Right cardiac atrium (tissue), 5 donors: ENCODE measurements at places on chromosomes 16 and 17.

- DNase-seq: no peak
These were observed 418.6 kb downstream of the TOX3 start for GRCh38 chr16:52128361-52128760.

- DNase-seq: no peak
These were observed 33.2 kb upstream of the FAM20A start for GRCh38 chr17:68634345-68634876.

- no peak for DNase-seq
These were observed 219.7 kb downstream of the SPECC1 start for GRCh38 chr17:20228860-20229259.

GRCh38 chr17:503449-503700 lies 150.8 kb upstream of the RPH3AL start:
- no peak for DNase-seq

DNA sequence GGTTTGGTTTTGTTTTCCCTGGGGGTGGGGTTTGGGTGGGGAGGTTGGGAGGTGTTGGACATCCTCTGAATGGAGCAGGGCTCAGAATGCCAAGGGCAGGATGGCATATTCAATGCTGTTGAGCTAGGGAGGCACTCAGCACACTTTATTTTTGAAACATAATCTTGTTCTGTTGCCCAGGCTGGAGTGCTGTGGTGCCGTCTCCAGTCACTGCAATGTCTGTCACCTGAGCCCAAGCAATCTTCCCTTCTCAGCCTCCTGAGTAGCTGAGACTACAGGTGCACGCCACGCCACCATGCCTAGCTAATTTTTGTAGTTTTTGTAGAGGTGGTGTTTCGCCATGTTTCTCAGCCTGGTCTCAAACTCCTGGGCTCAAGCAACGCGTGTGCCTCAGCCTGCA lies 186.1 kb downstream of the RPTOR start:
- no peak for DNase-seq

GRCh38 chr17:74042744-74043486 lies 160.6 kb upstream of the RPL38 start:
- DNase-seq: peak; percentile 31

- DNase-seq: no peak
These were observed 78.6 kb downstream of the HS3ST3A1 start for GRCh38 chr17:13523164-13523563.

GRCh38 chr17:1197379-1197778 lies 17.6 kb upstream of the ABR start:
- DNase-seq: peak; percentile 42

- DNase-seq: no peak
These were observed 7.5 kb upstream of the CDH5 start for GRCh38 chr16:66359012-66359411.

DNA sequence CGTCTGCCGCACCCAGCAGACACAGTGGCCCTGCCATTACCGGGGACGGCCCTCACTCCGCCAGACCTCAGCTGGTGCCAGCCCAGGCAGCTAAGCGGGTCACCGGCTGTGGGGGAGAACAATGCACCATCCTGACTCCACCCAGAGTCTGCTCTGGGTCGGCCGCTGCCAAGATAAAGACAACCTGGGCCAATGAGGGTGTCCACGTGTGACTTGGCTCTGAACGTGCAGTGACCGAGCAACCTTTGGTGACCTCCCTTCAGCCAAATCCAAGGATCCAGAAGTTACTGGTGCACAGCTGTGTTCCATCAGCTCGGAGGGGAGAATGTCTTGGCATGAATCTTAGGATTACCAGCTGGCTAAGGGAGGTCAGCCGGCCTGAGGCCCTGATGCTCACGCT lies 155.9 kb downstream of the NTN1 start:
- peak; percentile 82 for DNase-seq

DNA sequence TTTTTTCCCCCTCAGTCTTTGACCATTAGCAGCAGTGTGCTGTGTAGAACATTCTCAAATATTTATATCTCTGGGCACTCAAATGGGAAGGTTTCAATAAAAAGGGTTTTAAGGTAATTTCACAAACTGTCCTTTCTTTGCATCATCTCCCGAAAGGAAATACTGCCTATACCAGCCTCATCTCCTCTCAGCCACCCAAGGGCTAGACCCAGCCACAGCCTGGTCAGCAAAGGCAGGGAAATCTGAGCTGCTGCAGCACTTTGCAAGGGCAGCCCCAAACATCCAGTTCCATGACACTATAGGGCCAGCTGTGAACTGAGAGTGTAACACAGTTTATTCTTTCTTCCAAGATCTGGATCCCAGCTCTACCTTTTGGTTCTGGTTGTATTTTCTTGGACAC lies 28.9 kb downstream of the TMEM11 start:
- DNase-seq: no peak

- peak; percentile 79 for DNase-seq
These were observed 3.9 kb downstream of the GFAP start for GRCh38 chr17:44911133-44912001.

GRCh38 chr17:48814504-48814903 lies 2.5 kb downstream of the TTLL6 start:
- peak; percentile 42 for DNase-seq

GRCh38 chr16:30896889-30897733 lies 697 bp downstream of the CTF1 start:
- DNase-seq: peak; percentile 94

DNA sequence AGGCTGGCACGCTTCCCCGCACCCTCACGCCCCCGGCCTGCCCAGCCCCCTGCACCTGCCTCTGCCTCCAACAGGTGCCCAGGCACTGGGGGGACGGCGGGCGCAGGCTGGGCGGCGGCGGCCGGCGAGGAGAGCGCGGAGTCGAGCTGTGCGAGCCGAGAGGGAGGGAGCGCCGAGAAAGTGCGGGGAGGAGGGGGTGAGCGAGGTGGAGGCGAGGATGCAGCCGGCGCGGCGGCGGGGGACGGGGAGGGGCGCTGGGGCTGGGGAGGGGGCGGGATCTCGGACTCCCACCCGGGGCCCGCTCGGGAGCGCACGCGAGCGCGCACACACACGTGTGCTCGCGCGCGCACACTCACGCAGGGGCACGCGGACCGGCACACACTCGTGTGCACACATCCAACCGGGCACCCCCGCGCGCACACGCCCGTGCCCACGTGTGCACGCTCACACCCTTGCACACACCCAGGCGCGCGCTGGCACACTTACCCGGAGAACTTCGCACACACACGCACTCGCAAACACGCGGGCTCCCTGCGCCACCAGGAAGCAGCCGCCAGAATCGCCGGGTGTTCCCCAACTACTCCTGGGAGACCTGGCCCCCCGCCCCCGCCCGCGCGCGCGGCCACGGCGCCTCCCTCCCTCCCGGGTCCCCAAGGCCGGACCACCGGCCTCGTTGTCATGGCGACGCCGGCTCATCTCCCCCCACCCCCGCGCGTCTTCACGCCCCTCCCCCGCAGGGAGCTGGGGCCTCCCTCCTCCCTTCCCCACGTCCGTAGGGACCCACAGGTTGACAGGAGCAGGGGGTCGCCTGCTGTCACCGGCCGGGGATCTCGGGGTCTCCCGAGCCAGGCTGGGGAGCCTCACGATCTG lies at the start of gene DOC2A:
Gene DOC2A, minus strand, starts transcription at position 184 of the 870 bp plus-strand sequence. CDS start 805 bp downstream, outside the sequence.
- DNase-seq: peak; percentile 59

GRCh38 chr17:71572343-71572742 lies 548.5 kb upstream of the SOX9 start:
- DNase-seq: no peak

DNA sequence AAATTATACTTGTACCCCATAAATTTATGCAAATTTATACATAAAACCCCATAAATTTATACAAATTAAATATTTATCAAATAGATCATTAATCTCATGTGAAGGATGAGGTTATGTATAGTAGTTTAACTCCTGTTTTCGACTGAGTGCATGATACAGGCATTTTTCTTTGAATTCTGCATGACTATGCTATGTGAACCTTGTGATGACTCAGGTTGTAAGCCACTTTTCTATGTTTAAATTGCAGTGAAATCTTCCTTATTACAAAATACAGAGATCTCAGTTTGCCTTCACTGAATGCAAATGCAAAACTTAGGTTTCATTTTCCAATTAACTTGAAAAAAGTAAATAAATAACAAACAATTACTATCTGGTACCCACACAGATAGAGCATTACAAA lies 843.7 kb downstream of the CDH11 start:
- DNase-seq: no peak

- DNase-seq: no peak
These were observed 713 bp downstream of the RHOT2 start for GRCh38 chr16:668519-669171.

DNA sequence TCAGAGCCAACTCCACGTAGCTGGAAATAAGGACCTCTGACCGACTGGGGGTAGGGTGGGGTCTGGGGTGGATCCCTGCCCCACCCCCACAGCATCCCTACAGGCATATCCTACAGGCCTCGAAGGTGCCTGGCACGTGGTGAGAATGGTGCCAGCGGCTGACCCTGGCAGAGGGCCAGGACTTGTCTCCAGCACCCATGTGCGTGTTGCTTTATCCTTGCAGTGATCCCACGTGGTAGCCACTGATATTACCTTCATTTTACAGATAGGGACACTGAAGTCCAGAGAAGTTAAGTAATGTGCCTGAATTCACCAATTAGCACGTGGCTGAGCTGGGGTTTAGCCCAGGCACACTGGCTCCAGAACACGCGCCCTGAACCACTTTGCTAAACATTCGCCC lies 8.3 kb downstream of the ITGAD start:
- DNase-seq: no peak

DNA sequence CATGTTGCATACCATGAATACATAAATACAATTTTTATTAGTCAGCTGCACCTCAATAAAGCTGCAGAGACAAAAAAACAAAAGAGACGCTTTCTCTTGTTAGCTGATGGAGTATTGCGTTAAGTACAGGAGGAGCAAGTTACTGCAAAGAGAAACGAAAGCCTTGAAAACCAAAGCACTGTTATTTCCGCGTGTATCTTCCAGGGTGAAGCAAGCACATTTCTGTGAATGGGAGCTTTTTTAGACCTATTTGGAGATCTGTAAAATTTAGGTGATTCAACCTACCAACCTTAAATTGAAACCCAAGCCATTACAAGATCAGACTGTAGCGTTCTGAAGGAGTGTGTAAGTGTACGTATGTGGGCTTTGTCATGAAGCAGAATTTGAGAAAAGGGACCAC lies 390.4 kb downstream of the SOX9 start:
- DNase-seq: no peak

- DNase-seq: no peak
These were observed 19.6 kb downstream of the AKAP1 start for GRCh38 chr17:57104461-57105175.

- DNase-seq: no peak
These were observed 103.9 kb upstream of the FAM20A start for GRCh38 chr17:68704871-68705713.

DNA sequence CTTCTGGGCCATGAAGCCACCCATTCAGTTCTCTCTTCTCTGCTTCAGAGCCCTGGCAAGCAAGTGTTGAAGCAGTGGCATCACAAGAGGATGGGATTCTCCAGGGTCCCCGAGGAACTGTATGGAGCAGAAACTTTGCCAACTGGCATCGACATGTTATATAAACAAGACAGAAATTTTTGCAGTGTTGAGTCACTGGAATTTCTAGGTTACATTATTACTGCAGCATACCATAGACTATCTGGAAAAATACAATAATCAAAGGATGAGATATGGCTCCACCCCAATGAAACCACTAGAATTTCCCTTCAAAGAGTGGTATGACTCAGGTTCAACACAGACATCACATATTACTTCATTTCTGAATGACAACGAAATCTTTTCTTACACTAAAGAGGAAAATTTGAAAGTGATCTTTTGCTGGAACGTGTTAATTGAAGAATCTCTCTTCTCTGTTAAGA lies 343.0 kb upstream of the DYNLRB2 start:
- DNase-seq: no peak

DNA sequence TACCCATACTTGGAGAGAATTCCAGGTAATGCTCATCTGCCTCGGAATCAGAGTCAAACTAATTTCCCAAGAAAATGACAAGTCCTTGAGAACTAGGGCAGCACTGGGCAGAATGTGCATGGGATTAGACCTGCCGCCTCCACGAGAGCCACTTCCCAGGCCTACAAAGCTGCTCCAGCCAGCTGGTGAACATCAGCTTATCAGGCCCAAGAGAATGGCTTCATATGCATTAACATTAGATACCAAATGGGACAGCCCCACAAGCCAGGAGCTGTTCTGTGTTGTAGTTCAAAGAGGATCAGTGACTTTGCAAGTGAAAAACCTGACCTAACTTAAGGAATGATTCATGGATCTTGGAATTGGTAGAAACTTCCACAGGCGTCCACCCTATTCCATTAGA lies 203.3 kb downstream of the CYLD start:
- no peak for DNase-seq

DNA sequence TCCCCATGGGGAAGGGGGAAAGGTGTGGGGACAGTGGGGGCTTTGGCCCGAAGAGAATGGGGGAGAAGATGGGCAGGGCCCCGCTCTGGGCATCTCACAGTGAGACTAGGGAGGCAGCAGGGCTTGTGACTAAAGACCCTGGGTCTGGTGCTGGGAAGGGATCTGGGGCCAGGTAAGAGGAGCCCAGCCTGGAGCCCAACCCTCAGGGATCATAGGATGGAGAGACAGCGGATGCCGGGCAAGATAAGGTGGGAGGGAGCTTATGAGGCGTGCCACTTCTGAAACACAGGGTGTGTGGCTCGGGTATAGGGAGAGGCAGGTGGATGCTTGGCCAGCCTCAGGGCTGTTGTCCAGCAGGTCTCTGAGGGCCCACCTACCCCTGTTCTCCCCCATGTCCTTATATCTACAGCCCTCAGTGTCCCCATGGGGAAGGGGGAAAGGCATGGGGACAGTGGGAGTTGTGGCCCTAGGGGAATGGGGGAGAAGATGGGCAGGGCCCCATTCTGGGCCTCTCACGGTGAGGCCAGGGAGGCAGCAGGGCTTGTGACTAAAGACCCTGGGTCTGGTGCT lies 15.4 kb downstream of the USP6 start:
- no peak for DNase-seq

DNA sequence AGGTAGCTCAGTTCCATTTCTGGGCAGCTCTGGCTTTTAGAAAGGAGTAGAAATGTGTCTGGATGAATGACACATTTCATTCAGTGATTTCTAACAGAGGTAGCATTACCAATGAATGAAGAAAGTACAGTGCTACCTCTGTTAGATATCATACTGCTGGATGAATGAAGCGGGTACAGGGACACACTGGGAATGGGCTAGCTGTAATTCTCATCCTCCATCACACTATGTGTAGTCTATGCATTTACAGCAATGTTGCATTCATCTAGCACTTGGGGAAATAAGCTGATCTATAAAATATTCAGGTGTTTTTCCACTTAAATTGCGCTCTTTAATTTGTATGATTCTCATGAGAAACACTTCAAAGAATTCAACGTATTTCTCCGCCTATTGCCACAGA lies 158.3 kb upstream of the IRX5 start:
- no peak for DNase-seq

- DNase-seq: no peak
These were observed 9.4 kb downstream of the XYLT2 start for GRCh38 chr17:50355336-50355700.
